ENCODE measurements at places on chromosomes 1 and 21. TPM values are rescaled to one million over a fixed set of nuclear protein-coding genes. Genes with fewer than 3 reads are reported as not detected.

DNA sequence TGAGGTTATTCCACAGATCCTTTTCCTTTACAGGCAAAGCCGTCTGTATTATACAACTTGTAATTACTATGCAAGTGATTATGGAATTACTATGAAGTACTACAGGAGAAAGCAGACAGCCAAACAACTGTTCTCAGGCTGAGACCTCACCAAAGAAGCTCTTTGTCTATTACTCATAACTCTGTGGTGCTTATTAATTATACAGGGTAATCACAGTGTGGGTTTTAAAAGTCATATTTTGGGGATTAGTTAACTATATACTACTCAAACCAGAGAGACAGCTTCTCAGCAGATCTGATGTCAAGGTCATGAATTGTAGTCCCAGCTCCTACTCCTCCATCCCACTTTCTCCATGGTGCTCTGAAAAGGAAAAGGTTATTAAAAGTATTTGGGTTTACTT, 49.6 kb downstream of the CTTNBP2NL start:
- H3K27me3 ChIP-seq = no peaks in the 10 kb centered on the region
- no peak for DNase-seq
- H3K4me3 ChIP-seq = no peak overlapping the region
- peaks cover 30% of the 10 kb centered on the region for H3K36me3 ChIP-seq

- H3K27me3 ChIP-seq = no peaks in the 10 kb centered on the region
- H3K36me3 ChIP-seq = no peaks in the 10 kb centered on the region
- no peak overlapping the region for H3K4me3 ChIP-seq
- DNase-seq = no peak
- H3K27ac ChIP-seq = no peak overlapping the region
These were observed 193.6 kb downstream of the RGS7 start for GRCh38 chr1:241163363-241163762.

LRRC38 gene
- not detected for total RNA-seq

- no peak for DNase-seq
- no peak overlapping the region for H3K27ac ChIP-seq
- H3K36me3 ChIP-seq = no peaks in the 10 kb centered on the region
These were observed 23.9 kb upstream of the RUNX3 start for GRCh38 chr1:24954022-24954421.

- no peaks in the 10 kb centered on the region for H3K27me3 ChIP-seq
- H3K36me3 ChIP-seq = peaks cover 7% of the 10 kb centered on the region
- peak overlapping the region; percentile 91 for H3K27ac ChIP-seq
- DNase-seq = peak; percentile 96
These were observed 160.4 kb downstream of the RUNX1 start for GRCh38 chr21:34888569-34889319.

DNA sequence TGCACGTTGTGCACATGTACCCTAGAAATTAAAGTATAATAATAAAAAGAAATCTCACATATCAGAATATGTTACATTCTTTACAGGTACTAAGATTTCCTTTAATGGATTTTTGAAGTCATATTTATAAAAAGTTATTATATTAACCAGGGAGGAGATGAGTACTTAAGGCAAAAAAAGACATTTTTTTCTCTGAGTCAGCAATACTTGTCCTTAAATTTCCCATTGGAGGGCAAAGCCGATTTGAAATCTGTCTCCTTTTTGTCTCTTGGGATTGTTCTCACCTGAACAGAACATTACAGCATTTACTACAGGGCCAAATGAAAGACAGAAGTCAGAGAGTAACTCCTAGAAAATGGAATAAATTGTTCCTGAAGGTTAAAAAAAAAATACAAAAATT, 26.3 kb upstream of the SLC16A1 start:
- H3K4me1 ChIP-seq = no peaks in the 10 kb centered on the region
- no peak overlapping the region for H3K4me3 ChIP-seq
- H3K36me3 ChIP-seq = peaks cover 21% of the 10 kb centered on the region
- no peak for DNase-seq

- no peaks in the 10 kb centered on the region for H3K4me1 ChIP-seq
- no peaks in the 10 kb centered on the region for H3K36me3 ChIP-seq
- no peak overlapping the region for H3K27ac ChIP-seq
- no peaks in the 10 kb centered on the region for H3K27me3 ChIP-seq
These were observed 544.6 kb downstream of the AMY1C start for GRCh38 chr1:104294259-104294658.

GRCh38 chr1:117685936-117686806, 80.3 kb downstream of the TENT5C start:
- no peak overlapping the region for H3K4me3 ChIP-seq
- peaks cover 8% of the 10 kb centered on the region for H3K4me1 ChIP-seq
- no peak overlapping the region for H3K27ac ChIP-seq
- peaks cover 23% of the 10 kb centered on the region for H3K27me3 ChIP-seq

GRCh38 chr1:183909672-183910071, 104.8 kb downstream of the RGL1 start:
- no peaks in the 10 kb centered on the region for H3K36me3 ChIP-seq
- H3K4me1 ChIP-seq = no peaks in the 10 kb centered on the region
- H3K27me3 ChIP-seq = no peaks in the 10 kb centered on the region
- DNase-seq = no peak
- H3K27ac ChIP-seq = no peak overlapping the region

CELA3B gene
- total RNA-seq = not detected

- H3K27ac ChIP-seq = no peak overlapping the region
- no peak overlapping the region for H3K4me3 ChIP-seq
- no peaks in the 10 kb centered on the region for H3K36me3 ChIP-seq
- no peaks in the 10 kb centered on the region for H3K4me1 ChIP-seq
These were observed 374.9 kb downstream of the DSCAM start for GRCh38 chr21:40472013-40472412.

DNA sequence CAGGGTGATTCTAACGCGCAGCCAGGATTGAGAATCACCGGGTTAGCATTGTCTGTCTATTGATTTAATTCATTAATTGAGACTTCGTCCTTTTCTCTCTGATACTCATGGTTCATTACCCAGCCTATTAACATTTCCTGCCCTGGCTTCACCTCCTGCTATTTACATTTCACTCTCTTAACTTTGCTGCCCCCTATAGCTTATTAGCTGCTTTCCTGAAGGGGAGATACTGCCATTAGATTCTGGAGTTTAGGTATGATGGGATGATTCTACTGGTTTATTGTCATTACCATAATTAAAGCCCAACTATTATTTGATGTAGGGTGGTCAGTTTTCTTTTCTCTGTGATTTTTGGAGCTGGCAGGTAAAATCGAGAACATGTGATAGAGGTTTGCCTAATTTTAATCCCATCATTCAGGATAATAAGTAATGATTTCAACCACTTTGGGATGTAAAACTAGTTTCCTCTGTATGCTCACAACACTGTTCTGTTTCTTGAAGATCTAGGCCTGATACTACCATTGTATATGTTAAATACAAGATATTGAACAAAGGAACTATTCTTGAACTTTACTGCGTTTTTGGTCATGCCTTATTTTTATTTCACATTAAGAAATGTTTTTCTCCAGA, 6.4 kb downstream of the PPP2R5A start:
- no peak overlapping the region for H3K4me3 ChIP-seq
- H3K4me1 ChIP-seq = peaks cover 54% of the 10 kb centered on the region
- peak overlapping the region; percentile 25 for H3K27ac ChIP-seq
- no peaks in the 10 kb centered on the region for H3K27me3 ChIP-seq
- H3K36me3 ChIP-seq = no peaks in the 10 kb centered on the region

DNA sequence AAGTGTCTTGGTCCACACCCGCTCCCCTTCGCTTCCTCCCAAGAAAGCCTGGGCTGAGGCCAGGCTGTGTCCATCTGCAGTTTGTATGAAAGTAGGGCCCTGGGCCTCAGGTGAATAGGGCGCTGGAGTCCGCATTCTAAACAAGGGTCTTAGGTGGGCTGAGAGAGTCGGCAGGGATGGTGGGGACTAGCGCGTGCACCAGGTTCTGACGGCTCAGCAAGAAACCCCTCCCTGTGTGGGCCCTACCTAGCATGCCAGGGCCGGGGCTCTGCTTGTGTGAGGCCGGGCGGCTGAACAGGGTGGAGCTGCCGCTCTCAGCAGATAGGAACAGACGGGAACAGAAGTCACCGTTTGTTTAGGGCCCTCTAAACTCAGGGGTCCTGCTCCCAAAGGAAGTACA, 1.7 kb downstream of the ACTRT2 start:
- no peaks in the 10 kb centered on the region for H3K27me3 ChIP-seq
- no peaks in the 10 kb centered on the region for H3K36me3 ChIP-seq
- no peaks in the 10 kb centered on the region for H3K4me1 ChIP-seq

DNA sequence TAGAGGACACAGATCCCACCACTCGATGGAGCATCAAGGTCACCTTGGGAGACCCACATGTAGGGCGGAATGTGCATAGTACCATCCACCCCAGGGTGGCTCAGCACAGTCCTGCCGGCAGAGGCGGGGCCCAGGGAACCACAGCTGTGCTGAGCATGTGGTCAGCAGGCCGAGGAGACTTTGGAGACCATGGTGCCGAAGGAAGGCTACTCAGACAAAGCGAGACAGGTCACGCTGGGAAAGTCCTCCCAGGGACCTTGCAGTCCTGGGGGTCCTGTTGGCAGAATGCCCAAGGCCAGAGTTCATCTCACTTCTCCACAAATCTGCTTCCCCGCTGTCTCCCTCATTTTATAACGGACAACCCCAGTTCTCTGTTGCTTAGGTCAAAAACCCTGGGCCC, 22.5 kb downstream of the WNT3A start:
- H3K4me1 ChIP-seq = no peaks in the 10 kb centered on the region
- no peaks in the 10 kb centered on the region for H3K36me3 ChIP-seq
- peaks cover 17% of the 10 kb centered on the region for H3K27me3 ChIP-seq
- DNase-seq = no peak
- H3K4me3 ChIP-seq = no peak overlapping the region

- H3K4me3 ChIP-seq = peak overlapping the region; percentile 79
- H3K36me3 ChIP-seq = peaks cover 6% of the 10 kb centered on the region
- DNase-seq = peak; percentile 50
- peaks cover 21% of the 10 kb centered on the region for H3K4me1 ChIP-seq
- no peaks in the 10 kb centered on the region for H3K27me3 ChIP-seq
- peak overlapping the region; percentile 90 for H3K27ac ChIP-seq
These were observed 115.5 kb downstream of the RERE start for GRCh38 chr1:8701794-8702471.

CCDC185 gene
- total RNA-seq = not detected

LCE2B gene
- not detected for total RNA-seq

DNA sequence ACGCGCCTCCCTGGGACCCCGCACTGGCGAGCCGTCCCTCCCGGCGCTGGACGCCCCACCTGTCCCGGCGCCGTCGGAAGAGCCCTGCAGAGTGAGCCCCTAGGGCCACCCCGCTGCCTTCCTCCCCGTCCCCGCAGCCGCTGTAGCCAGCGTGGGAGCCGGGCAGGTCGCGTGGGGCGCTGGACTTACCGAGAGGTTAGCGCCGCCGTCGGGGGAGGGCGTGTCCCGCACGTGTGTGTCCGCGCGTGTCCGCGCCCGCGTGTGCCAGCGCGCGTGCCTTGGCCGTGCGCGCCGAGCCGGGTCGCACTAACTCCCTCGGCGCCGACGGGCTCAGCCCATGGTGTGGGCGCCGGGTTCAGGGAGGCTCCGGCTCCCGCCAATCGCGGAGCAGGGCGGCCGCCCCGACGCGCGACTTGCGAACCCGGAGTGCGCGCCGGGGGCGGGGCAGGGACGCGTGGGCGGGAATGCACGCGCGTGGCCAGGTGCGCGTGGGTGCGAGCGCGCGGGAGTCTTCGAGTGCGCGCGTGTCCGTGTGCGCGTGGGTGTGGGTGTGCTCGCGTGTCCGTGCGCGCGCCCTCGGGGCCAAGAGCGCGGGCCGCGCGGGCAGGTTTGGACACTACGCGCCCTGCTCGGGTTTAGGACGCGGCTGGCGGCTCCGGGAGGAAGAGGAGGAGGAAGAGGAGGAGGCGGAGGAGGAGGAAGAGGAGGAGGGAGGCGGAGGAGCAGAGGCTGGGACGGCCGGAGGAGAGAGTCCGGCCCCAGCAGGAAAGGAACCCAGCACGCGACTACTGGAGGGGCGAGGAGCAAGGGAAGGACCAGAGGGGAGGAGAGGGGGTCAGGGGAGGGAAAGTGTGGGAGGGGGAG, 145.2 kb upstream of the ETS2 start:
- no peak overlapping the region for H3K4me3 ChIP-seq
- no peaks in the 10 kb centered on the region for H3K4me1 ChIP-seq
- no peak overlapping the region for H3K27ac ChIP-seq
- DNase-seq = no peak

HORMAD1 gene
- not detected for total RNA-seq

GRCh38 chr1:230109895-230110667, 43.0 kb downstream of the GALNT2 start:
- DNase-seq = no peak
- no peaks in the 10 kb centered on the region for H3K27me3 ChIP-seq
- peaks cover 74% of the 10 kb centered on the region for H3K4me1 ChIP-seq
- peaks cover 19% of the 10 kb centered on the region for H3K36me3 ChIP-seq
- H3K27ac ChIP-seq = peak overlapping the region; percentile 1

VWA5B1 gene
- not detected for total RNA-seq

AQP10 gene
- not detected for total RNA-seq

GRCh38 chr1:65319141-65319540, 9.8 kb downstream of the DNAJC6 start:
- no peak overlapping the region for H3K4me3 ChIP-seq
- DNase-seq = no peak
- no peak overlapping the region for H3K27ac ChIP-seq
- H3K4me1 ChIP-seq = peaks cover 5% of the 10 kb centered on the region

DNA sequence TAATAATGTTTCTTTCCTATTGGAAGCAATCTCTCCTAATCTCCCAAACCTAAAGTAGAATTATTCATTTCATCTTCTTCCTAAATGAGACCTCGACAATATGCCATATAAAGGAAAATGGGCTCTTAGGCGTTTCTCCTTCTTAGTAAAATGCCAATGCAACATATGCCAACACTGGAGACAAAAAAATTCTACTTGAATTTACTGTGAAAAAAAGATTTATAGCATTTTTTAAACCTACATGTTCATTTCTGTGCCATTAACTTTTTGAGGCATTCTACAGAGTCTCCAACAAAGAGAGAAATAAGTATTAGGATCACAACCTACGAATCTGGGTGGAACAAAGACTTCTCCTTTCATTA, 1.3 kb downstream of the WDR47 start:
- no peak for DNase-seq
- H3K4me3 ChIP-seq = peak overlapping the region; percentile 94
- H3K36me3 ChIP-seq = peaks cover 7% of the 10 kb centered on the region
- peaks cover 6% of the 10 kb centered on the region for H3K4me1 ChIP-seq
- peak overlapping the region; percentile 14 for H3K27ac ChIP-seq

S100A8 gene
- 80.4 TPM for total RNA-seq

DNA sequence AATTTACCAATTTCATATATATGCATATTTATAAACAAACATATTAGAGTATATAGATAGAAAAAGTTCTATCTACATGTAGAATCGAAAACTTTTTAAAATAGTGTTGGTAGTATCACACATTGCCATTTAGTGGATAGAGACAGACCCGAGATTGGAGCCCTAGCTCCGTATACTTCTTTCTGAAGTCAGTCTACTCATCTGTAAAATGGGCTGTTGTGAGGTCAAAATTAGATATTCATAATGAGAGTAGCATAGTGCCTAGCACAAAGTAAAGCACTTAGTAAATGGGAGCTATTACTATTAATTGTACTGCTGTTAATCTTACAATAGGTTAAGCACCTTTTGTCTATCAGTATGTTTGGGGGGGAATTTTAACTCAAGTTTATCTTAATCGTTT, 4.2 kb upstream of the RSPH1 start:
- H3K4me1 ChIP-seq = peaks cover 7% of the 10 kb centered on the region
- H3K4me3 ChIP-seq = no peak overlapping the region
- no peak for DNase-seq
- no peaks in the 10 kb centered on the region for H3K27me3 ChIP-seq
- no peaks in the 10 kb centered on the region for H3K36me3 ChIP-seq

Measured in MCF 10A (cell line).